ENCODE measurements at places on chromosomes 1 and 21.
A peak's percentile ranks its signal among the peaks of the same experiment; 100 is the strongest.

DNA sequence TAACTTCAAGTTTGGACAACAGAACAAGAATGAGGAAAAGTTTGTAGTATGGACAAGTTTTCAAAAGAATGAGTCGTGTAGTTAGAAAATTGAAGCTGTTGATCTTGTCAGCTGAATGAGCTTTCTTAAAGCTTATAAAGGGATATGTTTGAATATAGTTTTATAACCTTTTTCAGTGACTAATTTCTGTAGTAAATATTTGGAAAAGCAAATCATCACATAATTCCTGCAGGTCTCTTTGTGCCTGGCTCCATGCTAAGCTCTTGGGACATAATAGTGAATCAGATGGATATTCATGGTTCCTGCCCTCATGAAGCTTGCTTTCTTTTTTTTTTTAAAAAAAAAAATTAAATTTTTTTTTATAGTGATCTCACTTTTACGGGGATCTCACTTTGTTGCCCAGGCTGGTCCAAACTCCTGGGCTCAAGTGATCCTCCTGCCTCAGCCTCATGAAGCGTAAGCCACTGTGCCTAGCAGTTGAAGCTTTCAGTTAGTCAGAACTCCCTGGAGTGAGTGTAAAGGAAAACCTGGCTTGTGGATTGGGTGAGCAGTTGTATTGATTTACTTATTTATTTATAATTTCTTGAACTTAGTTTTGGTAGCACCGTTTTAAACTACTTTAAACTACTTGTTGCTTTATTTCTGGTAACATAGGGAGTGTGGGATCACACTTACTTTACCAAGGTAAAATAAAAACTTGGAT lies 15.5 kb downstream of the DYRK1A start:
- no peak for DNase-seq

- no peak for DNase-seq
Observed at GRCh38 chr1:200976634-200977033, 46.9 kb downstream of the KIF21B start.

DNA sequence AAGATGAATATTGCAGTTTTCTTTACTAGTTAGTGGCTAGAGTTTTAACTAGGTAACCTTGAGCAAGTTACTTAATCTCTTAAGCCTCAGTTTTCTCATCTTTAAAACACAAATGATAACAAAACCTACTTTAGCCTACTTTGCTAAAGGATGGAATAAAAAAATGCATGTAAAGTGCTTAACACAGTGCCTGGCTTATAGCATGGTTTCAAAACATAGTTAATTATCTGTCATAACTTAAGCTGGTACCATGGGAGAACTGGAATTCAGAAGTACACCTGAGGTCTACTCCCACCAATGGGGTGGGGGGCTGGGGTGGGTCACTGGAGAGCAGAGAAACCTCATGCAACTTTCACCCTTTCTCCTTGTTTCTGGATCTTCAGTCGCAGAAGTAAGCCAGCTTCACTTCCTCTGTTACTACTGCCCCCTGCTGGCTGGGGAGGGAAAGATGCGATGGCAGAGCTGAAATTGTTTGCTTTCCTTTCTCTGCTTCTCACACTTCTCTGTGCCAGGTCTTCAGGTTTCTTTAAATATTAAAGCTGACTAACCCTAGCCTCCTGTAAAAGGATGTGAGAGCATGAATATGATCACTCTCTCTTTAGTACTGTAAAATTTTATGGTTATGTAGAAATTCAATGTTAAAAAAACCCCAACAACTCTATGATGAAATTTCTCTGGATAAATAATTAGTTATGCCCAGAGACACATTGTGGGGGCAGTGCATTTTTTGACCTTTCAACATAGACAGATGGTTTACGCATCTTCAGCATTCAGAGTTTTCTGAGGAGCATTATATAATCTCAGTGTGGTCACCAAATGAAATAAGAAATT lies 324.2 kb downstream of the HLX start:
- peak; percentile 12 for DNase-seq

DNA sequence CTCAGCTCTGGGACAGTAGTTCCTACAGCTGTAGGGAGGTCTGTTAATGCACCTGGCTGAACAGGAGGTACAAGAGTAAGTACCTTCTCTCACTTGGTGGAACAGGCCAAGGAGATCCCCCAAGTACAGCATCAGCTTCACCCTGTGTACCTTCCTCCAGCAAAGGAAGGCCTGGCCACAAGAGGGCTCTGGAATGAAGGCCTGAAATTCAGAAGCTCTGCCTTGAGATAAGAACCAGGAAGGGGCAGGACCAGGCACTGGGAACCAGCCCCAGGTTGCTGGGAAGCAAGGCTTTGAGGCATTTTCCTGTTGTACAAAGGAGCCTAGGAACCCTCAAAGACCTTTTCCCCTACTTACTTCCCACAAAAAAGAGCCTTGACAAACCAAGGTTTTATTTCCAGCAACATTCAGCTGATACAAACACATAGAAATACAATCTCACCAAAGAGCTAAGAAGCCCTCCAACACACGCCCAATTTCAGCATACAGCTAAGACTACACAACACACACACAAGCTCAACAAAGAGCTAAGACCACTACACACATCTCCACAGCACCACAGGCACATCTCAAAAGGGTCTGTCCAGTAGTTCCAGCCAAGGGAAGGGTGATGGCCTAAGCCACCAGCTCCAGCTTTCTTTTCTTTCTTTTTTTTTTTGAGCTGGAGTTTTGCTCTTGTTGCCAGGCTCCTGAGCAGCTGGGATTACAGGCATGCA lies 23.5 kb downstream of the F11R start:
- DNase-seq = peak; percentile 12

GRCh38 chr1:226568077-226568831 lies 19.7 kb downstream of the STUM start:
- DNase-seq = no peak

- DNase-seq = no peak
Observed at GRCh38 chr1:160834945-160835565, 27.6 kb downstream of the CD244 start.

GRCh38 chr1:160359559-160360226 lies 7.2 kb upstream of the NHLH1 start:
- no peak for DNase-seq

DNA sequence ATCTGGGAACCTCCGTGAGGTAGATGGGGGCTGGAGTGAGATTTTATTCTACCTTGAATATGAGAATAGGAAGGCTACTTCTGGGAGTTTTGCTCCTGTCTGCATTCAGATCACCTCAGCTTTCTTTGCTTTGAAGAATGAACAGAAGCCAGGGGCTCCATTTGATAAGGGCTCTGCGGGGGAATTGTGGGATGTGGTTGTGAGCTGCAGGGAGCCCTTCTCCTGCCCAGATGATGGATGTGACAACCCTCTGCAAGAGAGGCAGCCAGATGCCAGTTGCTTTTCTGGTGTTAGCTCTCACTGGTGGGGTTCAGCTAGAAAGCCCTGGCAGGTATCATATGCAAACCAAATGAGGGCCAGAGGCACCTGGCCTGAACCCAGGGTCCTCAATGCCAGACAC lies 21.5 kb downstream of the IER5 start:
- no peak for DNase-seq

DNA sequence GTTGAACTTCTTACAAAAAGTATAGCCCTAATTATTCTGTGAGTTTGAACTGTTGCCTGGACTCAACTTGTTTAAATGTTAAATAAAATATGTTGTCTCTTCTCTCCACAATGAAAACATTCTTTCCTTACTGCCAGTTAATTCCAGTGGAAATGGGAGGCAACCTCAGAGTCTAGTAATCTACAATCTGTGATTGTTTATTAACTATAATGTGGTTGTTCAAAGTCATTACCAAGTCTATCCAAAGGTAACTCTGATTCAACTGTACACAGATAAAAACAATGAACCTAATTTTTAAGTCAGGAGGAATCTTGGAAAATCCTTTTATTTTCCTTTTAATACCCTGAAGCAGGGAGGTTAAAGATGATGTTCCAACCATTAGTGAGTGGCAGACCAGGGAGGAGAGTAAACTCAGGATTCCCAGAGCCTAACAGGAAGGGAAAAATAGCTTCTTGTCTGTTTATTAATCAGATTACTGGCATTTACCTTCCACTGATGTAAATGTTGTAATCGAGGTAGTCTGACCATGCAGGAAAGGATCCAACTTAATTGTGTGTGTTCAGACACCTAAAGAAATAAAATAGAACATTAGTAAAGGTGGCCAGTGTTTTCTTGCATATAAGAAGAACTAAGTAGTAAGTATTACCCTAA lies 57.1 kb upstream of the TBX15 start:
- DNase-seq = no peak

DNA sequence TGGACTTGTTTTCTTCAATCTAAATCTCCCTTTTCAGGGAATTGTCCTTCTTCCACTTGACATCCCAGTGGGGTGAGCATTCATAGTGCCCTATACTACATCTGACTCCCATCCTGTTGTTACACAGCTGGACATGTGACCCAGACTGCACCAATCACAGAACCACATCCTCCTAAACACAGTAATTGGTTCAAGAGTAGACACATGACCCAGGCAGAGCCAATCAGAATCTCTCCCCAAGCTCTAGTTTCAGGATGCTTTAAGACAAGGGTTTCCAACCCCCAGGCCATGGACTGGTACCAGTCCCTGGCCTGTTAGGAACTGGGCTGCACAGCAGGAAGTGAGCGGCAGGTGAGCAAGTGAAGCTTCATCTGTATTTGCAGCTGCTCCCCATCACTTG lies 5.6 kb upstream of the DDOST start:
- DNase-seq = no peak

DNA sequence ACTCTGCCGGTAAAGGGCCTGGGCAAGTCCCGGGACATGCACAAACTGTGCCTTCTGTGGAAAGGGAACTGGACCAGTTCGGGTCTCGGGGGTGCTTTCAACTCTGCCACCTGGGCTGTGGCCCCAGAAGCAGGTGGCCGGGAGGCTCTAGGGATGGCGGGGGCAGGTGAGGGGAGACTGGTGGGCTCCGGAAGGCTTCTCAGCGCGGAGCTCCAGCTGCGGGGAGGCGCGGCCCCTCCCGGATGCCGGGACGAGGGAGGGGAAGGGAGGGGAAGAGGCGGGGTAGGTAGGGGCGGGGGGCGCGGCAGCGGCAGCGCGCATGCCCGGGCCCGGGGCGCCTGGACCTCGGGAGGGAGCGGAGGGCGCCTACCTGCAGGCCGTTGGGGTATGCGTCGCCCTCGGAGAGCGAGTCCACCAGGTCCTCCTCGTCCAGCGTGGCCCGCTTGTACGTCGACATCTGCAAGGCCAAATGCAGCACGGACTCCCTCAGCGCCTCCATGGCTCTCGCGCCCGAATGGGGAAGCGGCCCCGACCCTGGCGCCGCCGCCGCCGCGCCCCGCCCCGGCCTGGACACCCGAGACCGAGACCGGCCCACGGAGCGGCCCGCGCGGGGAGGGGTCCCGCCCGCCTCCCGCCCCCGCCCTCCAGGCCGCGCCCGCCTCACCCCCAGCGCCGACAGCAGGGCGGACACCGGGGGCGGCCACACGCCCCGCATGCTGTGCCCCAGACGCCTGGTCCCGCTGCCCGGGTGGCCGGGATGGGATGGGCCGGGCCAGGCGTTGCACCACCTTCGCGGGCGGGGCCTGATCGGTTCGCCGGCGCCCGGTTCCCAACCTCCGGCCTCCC lies at the start of gene ECE1:
Gene ECE1 (minus strand): TSS at position 764 of the 846 bp plus-strand sequence. CDS start 49 bp downstream, at position 715.
- DNase-seq = no peak

GRCh38 chr1:23995431-23995837 lies 15.3 kb upstream of the SRSF10 start:
- DNase-seq = no peak

- DNase-seq = no peak
Observed at GRCh38 chr21:23455676-23456075, 2151.6 kb downstream of the MRPL39 start.

DNA sequence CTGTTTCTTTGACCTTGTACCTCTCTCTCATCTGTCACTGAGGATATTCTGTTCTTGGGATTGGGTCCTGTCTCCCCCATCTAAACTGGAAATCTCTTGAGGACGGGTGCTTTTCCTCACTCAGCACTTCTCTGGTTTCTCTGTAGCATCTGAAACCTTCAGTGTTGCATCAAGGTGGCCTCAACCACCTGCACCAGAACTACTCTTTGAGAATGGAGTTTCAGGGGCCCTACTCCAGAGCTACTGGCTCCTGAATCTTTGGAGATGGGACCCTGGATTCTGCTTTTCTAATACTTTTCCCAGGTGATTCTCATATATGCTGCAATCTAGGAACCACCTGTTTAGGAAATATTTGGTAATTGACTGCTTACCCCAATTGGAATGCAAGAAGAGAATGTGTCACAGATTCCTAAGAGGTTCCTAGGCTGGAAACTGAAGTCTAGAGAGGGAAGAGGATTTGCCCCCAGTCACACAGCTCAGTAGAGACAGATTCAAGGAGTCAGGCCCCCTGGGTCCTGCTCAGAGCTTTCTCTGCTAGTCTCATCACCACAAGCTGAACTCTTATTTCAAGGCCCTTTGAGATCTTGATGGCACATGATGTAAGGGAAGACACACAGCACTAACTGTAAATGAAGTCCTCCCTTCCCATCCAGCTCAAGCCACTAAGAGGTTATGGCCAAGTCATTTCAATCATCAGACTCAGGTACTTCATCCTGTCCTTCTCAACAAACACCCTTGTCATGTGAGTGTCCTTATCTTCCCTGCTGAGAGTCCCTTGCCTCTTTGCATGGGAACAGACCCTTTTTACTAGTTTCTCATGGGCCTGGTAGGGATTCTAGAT lies 48.7 kb downstream of the EIF2D start:
- no peak for DNase-seq

DNA sequence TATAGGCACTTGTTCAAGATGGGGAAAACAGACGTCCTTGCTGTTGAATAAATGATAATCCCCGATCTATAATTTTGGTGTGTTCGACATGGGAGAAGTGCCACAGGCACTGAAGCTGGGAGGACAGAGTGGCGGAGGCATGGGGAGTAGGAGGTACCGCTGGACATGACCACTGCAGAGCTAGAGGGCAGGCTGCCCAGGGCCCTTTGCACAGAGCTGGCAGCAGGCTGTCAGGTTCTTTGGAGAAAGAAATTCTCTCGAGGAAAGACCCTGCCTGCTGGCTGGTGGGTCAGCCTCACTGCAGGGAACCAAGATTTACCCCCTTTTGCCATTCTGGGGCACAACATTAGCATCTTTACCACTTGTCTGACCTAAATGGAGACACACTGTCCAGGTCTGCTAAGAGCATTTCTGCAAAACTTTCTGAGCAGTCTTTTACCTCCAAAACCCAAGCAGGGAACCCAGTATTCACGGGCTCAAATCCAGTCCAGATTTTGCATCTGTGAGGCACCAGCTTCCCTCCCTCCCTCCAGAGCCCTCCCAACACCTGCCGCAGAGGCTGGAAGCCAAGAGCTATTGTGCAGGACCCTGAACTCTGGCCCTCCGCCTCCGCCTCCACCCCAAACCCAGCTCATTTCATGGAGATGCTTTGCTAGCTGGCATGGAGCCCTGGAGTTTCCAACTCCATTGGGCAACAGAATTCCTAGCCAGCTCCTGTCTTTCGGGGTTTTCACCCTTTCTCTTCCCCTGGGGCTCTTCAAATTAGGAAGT lies 142.3 kb downstream of the PLXNA2 start:
- DNase-seq = no peak
